Mononuclear cell (primary cell): ENCODE measurements at places on chromosomes 11 and 22. TPM values are rescaled to one million over a fixed set of nuclear protein-coding genes. Genes with fewer than 3 reads are reported as not detected.

GRAP2 gene
- total RNA-seq, result 94.1 TPM

AMPD3 gene
- 20.1 TPM for total RNA-seq

MUC5B gene
- total RNA-seq, result under 0.01 TPM

C22orf42 gene
- total RNA-seq, result 0.10 TPM

KRTAP5-11 gene
- not detected for total RNA-seq

ARHGAP32 gene
- 4.9 TPM for total RNA-seq

YAP1 gene
- total RNA-seq, result 0.10 TPM

TLCD5 gene
- total RNA-seq, result not detected

ASCL2 gene
- total RNA-seq, result 2.3 TPM

DLG2 gene
- total RNA-seq, result 1.6 TPM

TUB gene
- total RNA-seq, result under 0.01 TPM

CSNK2A3 gene
- 1.3 TPM for total RNA-seq
